Activated CD8-positive, alpha-beta T cell treated with anti-CD3 and anti-CD28 coated beads for 36 hours (primary cell): ENCODE measurements at places on chromosomes 11 and 22.
A peak's percentile ranks its signal among the peaks of the same experiment; 100 is the strongest.

DNA sequence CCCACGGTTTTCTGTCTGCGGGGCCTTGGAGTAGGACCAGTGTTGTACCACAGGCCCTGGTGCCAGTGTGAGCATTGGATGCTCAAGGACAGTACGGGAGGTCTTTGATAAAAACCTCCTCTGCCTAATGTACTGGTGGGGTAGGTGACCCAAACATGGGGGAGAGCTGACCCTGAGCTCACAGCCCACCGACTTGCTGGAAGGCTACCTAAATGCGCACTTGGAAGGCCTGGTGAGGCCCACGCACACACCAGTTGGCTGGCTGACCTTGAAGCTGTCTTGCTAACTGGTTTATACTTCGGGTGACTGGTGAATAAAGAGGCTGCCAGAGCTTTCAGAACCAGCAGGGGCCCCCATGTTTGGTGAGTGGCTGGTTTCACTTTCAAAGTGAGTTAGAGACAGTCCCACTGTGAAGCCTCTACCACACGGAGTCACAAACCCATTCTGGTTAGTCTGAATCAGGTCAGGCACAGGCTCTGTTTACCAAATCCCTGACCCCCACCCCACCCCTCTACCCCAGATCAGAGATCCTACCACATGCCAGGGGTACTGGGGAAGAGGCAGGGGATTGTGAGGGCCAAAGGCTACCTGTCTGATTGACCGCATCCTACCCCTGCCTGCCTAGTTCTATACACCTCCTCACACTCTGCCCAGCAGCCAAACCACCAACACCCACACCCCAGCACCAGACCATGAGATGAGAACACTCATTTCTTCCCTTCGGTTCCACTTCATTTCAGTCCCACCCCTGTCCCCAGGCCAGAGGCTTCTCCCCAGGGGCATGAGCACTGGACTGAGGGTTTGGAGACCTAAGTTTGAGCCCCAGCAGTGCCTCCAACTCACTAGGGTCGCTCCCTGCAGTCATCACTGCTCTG is 12.7 kb upstream of the IL2RB start:
- H3K36me3 ChIP-seq = peaks cover 1% of the 10 kb centered on the region
- peak overlapping the region; percentile 84 for H3K27ac ChIP-seq
- H3K4me1 ChIP-seq = peaks cover 88% of the 10 kb centered on the region

GRCh38 chr11:44416776-44417175 is 106.8 kb upstream of the ALX4 start:
- DNase-seq = no peak
- peaks cover 2% of the 10 kb centered on the region for H3K27me3 ChIP-seq
- H3K27ac ChIP-seq = no peak overlapping the region
- no peak overlapping the region for H3K4me3 ChIP-seq

GRCh38 chr11:117366248-117366647 is 38.6 kb downstream of the CEP164 start:
- peaks cover 30% of the 10 kb centered on the region for H3K36me3 ChIP-seq
- no peaks in the 10 kb centered on the region for H3K27me3 ChIP-seq
- no peaks in the 10 kb centered on the region for H3K4me1 ChIP-seq

DNA sequence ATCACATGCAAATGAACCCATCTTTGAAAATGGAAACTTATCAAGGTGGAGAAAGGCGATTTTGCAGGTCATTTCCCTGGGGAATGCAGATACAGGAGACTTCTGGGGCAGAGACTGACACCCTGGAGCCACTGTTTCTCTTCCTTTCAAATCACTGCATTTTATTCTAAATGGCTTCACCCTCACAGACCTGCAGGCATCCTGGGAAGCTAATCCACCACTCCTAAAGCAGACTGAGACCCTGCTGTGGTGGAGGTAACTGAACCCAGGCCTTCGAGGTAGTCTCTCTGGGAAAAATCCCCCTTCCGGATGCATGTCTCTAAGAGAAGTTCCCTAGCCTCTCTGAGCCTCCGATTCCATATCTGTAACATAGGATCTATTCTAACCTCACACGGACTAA is 20.9 kb upstream of the CSNK2A3 start:
- H3K4me3 ChIP-seq = no peak overlapping the region
- no peaks in the 10 kb centered on the region for H3K27me3 ChIP-seq
- no peak for DNase-seq
- no peaks in the 10 kb centered on the region for H3K36me3 ChIP-seq
- H3K4me1 ChIP-seq = no peaks in the 10 kb centered on the region

DNA sequence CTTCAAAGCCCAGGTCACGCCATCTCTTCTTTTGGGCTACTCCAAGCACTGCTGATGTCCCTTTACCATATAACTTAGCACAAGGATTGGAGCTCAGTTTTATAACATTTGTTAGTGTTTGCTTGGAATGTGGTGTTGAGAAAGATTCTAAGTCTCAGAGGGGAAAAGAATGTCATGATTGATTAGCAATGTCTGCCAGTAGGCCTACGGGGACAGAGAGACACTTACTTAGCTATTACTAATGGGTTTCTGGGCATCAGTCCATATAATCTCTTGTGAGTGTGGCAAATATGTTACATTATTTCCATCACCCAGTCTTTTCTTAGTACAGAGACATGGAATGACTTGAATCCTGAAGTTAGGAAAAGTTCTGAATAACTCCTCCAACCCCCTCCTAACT is 75.4 kb upstream of the FSHB start:
- no peaks in the 10 kb centered on the region for H3K4me1 ChIP-seq
- no peaks in the 10 kb centered on the region for H3K36me3 ChIP-seq
- H3K4me3 ChIP-seq = no peak overlapping the region
- peaks cover 3% of the 10 kb centered on the region for H3K27me3 ChIP-seq
- H3K27ac ChIP-seq = no peak overlapping the region
